ENCODE measurements at places on chromosomes 16 and 17. TPM values are rescaled to one million over a fixed set of nuclear protein-coding genes. Genes with fewer than 3 reads are reported as not detected.

The FOXF1 gene
- total RNA-seq, result not detected

The MFSD6L gene
- total RNA-seq, result not detected

The CCDC78 gene
- total RNA-seq, result 5.9 TPM

The DLG4 gene
- 11.8 TPM for total RNA-seq

The KRT12 gene
- not detected for total RNA-seq

The COTL1 gene
- 16.8 TPM for total RNA-seq

Data from myocyte (in vitro differentiated cells).